Glutamatergic neuron (in vitro differentiated cells): ENCODE measurements at places on chromosomes 3 and 15. TPM values are rescaled to one million over a fixed set of nuclear protein-coding genes. Genes with fewer than 3 reads are reported as not detected.

DNA sequence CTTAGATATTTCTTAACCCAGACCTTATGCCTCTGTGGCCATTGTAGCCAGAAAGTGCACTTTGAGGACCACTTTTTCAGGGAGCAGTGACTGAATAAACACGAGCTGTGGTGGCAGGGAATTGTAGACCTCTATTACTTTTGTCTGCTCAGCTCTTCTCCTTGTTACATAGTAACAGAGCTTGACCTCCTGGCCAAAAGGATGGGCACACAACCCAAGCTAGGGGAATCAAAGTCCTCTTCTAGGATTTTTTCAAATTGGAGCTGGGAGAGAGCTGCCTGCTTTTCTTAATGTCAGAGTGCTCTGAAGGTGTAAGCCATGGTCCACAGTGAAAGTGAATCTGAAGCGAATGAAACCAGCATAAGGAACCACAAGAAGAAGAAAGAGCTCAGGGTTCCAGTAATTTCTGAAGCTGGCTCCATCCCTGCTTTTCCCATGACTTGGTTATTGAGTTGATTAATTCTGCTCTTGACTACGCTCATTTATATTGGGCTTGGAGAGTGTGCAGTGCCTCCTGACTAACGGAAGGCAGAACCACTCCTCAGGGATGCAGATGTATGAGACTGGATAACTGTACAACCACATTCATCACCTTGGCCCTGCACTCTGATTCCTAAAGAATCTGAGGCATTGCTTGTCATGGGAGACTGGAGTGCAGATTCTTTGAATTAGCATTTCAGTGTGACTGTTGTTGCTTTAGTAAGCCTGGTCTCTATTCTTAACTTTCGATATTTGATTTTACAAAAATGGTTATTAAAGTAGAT lies 60.9 kb downstream of the TLNRD1 start:
- H3K36me3 ChIP-seq: peaks cover 8% of the 10 kb centered on the region
- no peak for DNase-seq
- no peak overlapping the region for H3K27ac ChIP-seq
- H3K27me3 ChIP-seq: no peaks in the 10 kb centered on the region

DNA sequence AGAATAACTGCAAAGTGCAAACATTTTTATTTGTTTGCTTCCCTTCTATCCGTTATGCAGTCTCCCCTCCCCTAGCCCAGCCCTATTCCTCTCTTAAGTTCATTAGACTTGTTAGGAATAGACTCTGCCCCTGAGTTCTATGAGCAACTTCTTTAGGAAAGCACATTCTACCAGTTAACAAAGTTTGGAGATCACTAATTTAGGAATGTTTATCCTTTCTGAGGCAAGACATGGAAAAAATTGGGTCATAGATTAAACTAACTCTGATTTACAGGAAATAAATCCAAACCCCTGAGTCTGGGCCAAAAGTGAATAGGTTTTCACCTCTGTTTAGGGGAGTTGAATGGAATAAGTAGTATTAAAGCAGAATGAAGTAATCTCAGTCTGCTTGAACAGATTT lies 34.4 kb downstream of the C3orf80 start:
- no peak for DNase-seq
- no peak overlapping the region for H3K27ac ChIP-seq
- H3K36me3 ChIP-seq: no peaks in the 10 kb centered on the region
- peaks cover under 1% of the 10 kb centered on the region for H3K27me3 ChIP-seq
- no peak overlapping the region for H3K4me3 ChIP-seq
- H3K4me1 ChIP-seq: no peaks in the 10 kb centered on the region

DNA sequence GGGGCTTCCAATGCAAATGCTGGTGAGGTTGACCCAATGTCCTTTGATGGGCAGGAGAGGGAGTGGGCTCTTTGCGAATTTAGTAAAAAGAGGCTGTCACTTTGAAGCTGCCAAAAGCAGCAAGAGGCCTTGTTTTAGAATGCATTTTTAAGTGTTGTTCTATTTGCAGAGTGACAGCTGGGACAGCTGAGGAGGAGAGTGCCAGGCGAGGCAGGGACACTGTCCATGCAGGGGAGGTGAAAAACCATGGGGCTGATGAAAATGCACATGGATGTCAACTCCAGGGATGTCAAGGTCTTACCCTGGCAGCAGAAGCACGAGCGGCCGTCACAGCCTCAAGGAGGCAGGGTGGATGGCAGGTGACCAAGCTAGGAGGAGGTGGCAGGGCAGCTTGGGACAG lies 279.8 kb downstream of the ADAMTS17 start:
- H3K27me3 ChIP-seq: peaks cover 2% of the 10 kb centered on the region
- no peaks in the 10 kb centered on the region for H3K4me1 ChIP-seq
- H3K27ac ChIP-seq: no peak overlapping the region
- H3K4me3 ChIP-seq: no peak overlapping the region
- no peak for DNase-seq

Gene SLC22A14
- total RNA-seq: 0.93 TPM

DNA sequence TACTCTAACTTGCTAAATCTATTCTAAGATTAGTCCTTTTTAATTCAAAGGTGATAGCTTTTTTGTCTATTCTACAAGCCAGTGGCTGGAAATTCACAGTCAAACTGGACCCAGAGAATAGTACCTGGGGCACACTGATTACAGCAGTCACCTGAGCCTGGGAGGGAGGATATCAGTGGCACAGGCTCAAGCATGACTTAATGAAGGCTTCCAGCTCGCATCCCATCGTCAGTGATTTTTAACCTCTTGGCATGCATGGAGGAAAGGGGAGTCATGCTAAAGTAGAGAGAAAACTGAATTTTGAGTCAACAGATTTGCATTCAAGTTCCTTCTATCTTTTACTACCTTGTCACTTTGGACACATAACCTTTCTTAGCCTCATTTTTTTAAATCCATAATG lies 24.8 kb downstream of the GOLIM4 start:
- no peak for DNase-seq
- no peak overlapping the region for H3K27ac ChIP-seq
- H3K36me3 ChIP-seq: no peaks in the 10 kb centered on the region
- H3K27me3 ChIP-seq: no peaks in the 10 kb centered on the region
- no peak overlapping the region for H3K4me3 ChIP-seq
- H3K4me1 ChIP-seq: peaks cover 7% of the 10 kb centered on the region

GRCh38 chr3:191961022-191961421 lies 500.1 kb downstream of the PYDC2 start:
- no peak overlapping the region for H3K4me3 ChIP-seq
- H3K4me1 ChIP-seq: no peaks in the 10 kb centered on the region
- H3K36me3 ChIP-seq: no peaks in the 10 kb centered on the region
- H3K27ac ChIP-seq: no peak overlapping the region
- DNase-seq: no peak
- no peaks in the 10 kb centered on the region for H3K27me3 ChIP-seq
